M059J (cell line): ENCODE measurements at places on chromosomes 3 and 15. TPM values are rescaled to one million over a fixed set of nuclear protein-coding genes. Genes with fewer than 3 reads are reported as not detected.
A peak's percentile ranks its signal among the peaks of the same experiment; 100 is the strongest.

The GOLGA6L7 gene
- total RNA-seq = not detected in 2 replicates

DNA sequence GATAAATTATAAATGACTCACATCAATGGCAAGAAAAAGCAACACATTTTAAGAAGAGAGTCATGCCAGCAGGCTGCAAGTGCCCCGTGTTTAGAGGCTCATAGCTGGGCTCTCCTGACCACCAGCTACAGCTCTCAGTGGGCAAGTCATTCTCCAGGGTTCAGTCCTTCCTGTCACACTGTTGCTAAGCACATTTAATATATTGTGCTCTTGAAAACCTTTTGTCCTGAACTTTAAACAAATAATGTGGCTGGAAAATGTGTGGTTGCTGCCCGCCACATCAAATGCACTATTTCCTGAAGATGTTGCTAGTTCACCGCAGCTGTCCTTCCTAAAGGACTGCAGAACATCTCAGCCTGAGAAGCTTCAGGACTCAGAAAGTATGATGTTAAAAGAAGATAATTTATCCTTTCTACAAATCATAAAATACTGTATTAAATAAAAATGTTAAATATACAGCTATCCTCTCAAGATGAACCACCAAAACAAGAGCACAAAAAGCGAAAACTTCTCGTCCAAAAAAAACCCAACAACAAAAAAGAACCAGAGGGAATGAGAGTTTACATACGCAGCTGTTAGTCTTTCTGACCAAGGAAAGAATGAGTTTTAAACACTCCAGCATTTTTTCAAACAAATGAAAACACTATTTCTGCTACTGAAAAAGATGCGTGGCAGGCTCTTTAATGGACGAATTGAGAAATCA is 951 bp downstream of the TARS3 start:
- DNase-seq = peak; percentile 43

- no peak for DNase-seq
Measured at GRCh38 chr3:183626877-183627594, 8.4 kb upstream of the KLHL24 start.

- DNase-seq = no peak
Measured at GRCh38 chr15:100667405-100668347, 65.3 kb downstream of the ASB7 start.

- DNase-seq = no peak
Measured at GRCh38 chr3:108605491-108605890, 16.0 kb downstream of the DZIP3 start.

- DNase-seq = peak; percentile 98
Measured at GRCh38 chr3:150237490-150237889, 170.6 kb upstream of the TSC22D2 start.
